ENCODE measurements at places on chromosomes 4 and X.

DNA sequence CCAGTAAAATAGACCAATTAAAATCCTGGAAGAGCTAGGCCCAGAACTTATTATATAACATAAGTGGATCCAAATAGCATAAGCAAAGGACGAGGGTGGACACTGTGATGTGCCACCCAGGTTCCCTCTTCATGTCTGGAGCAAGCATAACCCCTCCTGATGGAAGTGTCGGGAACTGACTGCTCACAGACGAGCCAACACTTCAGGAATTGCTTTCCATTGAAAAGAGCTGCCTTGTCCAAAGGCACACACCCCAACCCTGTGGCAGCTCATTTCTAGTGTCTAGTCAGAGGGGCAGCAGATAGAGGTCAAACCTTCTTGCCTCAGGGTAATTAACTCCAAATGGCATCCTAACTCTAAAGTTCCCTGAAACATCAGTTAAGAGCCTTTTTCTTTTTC lies 15.3 kb downstream of the DDIT4L start:
- DNase-seq = no peak

DNA sequence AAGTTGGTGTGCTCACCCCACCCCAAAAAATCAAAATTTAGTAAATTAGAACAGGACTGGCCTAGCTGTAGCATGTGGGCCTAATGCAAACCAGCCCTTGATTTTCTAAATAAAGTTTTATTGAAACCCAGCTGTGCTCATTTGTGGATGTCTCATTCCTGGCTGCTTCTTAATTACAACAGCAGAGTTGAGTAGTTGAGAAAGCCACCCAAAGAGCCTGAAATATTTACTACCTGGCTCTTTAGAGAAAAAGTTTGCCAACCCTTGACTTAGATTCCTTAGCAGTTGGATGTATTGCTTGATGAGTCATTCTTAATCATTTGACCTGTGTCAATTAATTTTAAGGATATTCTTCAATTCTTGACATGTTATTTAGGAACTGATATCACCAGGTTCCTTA lies 168.3 kb upstream of the PUDP start:
- no peak for DNase-seq

DNA sequence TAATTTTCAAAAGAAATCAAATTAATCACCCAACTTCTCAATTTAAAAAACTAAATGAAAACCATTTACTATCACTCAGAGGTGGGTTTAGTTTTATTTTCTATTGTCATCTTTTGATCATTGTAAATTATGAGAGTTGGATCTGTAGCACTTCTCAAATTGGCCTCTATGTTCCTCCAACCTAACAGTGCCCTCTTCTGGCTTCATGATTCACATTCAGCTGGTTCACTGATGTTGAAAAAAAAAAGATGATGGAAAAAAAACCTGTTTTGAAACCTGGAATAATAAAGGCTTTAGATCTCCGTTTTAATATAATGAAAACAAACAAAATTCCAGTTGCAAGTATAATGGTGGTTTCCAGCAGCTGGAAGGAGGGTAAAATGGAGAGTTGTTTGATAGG lies 2.4 kb upstream of the NBDY start:
- DNase-seq = peak; percentile 15

- DNase-seq = no peak
Observed at GRCh38 chrX:154401918-154402621, 3.9 kb downstream of the RPL10 start.

GRCh38 chr4:42401171-42401570 lies 3.9 kb downstream of the SHISA3 start:
- no peak for DNase-seq

GRCh38 chrX:323721-324628 lies 5.4 kb upstream of the GTPBP6 start:
- DNase-seq = no peak

DNA sequence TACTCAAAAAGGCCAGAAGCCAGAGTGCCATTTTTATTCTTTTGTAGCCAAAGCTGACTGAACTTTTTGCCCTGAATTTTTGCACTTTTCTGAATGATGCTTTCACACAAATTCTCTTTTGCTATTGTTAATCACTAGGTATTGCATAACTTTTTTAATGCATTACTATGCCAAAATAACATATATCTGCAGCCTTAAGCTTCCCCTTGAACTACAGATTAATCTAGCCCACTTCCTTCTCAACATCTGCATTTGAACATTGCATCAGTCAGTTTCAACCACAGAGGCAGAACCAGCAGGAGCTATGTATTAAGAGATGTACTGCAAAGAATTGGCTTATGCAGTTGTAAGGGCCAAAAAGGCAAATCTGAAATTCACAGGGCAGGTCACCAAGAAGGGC lies 197.6 kb upstream of the GYPA start:
- DNase-seq = no peak

GRCh38 chr4:26815706-26816105 lies 44.9 kb upstream of the STIM2 start:
- DNase-seq = no peak

GRCh38 chr4:87251106-87251505 lies 30.7 kb upstream of the KLHL8 start:
- no peak for DNase-seq

- DNase-seq = no peak
Observed at GRCh38 chr4:55037728-55038127, 87.7 kb downstream of the KDR start.

DNA sequence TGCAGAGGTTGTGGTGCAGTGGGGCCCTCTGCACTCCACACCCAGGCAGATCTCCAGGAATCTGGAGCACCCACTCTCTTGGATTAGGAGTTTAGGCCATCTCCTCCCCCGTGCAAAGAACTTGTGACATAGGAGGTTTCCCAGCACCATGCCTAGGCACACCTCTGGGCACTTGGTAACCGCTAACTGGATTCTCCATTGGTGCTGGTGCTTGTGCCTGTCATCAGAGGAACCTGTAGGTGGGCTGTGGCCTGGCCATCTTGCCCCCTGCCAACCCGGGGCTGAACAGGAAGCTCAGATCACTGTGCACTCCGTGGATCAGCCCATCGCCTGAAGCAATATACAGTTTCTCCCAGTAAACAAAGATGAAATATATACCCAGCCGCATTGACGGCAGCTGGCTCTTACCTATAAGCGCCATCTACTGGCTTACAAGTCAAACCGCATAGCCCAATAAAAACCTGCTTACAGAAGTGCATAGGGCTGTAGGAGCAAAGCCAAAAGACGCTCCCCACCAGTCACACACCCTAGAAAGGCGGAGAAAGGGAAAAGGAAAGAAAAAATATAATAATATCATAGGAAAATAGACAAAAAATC lies 19.1 kb upstream of the TEX13B start:
- no peak for DNase-seq

DNA sequence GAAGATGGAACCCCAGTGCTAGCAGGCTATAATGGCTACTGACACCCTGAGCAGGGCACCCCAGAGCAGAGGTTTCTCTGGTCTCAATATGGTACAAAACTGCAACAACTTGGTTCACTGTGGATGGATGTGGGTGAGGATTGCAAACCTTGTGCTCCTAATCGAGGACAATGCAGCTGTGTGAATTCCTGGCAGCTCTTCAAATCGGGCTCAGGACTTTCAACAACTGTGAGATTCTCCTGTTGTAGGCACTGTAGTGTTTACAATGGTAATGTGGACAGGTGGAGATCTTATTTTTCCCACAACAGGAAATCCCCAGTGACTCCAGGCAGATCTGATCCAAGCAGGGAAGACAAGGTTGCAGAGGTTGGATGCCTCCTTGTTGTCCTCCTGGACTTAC lies 101.5 kb downstream of the RCHY1 start:
- DNase-seq = no peak

DNA sequence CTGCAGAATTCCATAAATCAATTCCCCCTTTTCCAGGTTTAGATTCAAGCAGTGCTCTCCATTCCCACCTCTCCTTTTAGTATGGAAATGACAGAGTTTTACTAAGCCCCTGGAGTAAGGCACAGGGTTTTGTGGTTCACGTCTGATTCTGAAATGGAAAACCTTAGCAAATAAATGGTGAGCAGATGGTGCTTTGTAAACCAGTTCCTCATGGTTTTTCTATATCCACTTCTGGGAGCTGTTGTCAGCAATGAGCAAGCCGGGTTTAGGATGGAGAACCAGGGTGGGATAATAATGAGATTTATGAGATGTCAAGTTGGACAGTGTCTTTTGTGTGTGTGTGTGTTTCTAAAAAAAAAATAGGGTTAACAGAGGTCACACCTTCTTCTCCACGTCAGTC lies 113.8 kb upstream of the RBPJ start:
- DNase-seq = no peak

DNA sequence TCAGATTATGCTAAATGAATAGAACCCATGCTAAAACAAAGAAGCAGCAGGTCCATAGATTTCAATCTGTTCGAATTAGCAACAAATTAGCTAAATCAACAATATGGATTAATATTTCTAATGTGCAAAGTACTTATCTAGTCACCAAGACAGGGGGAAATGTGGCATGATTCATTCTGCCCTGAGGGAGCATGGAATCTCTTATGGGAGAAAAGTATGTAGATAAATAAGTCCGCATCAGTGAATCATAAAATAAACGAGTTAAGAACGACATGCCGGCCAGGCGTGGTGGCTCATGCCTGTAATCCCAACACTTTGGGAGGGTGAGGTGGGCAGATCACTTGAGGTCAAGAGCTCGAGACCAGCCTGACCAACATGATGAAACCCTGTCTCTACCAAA lies 102.1 kb downstream of the ANOS1 start:
- DNase-seq = no peak

GRCh38 chrX:39542316-39542715 lies 555.4 kb downstream of the BCOR start:
- no peak for DNase-seq

- DNase-seq = no peak
Observed at GRCh38 chrX:133405498-133406185, 9.6 kb downstream of the GPC4 start.

- no peak for DNase-seq
Observed at GRCh38 chrX:72114306-72114705, 17.4 kb downstream of the RTL5 start.

Data from 8988T (cell line).